Putamen (tissue), 1 donor: ENCODE measurements at places on chromosomes 1 and 21.
A peak's percentile ranks its signal among the peaks of the same experiment; 100 is the strongest.

- DNase-seq: no peak
Measured at GRCh38 chr21:39774227-39774626, 29.2 kb downstream of the IGSF5 start.

DNA sequence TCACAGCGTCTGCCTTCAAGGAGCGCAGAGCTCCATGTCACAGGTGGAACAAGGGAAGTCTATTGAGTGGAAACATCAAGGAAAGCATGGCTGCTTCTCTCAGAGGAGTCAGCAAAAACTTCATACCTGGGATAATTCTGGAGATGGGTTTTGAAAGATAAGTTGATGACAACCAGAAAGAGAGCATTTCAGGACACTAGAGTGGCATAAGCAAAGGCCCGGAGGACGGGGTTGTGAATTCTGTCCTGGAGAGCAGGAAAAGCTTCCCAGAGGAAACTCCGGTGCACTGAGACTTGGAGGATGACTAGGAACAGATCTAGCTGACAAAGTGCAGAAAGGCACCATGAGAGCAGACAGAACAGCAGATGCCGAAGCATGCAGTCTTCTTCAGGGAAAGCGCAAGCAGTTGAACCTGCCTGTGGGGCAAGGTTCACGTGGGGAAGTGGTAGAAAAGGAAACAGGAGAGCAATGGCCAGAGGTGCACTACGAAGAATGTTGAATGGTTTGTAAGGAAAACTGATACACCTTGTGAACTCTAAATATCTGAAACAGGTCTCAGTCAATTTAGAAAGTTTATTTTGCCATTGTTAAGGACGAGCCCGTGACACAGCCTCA lies 222.9 kb downstream of the PLPP3 start:
- no peak for DNase-seq

DNA sequence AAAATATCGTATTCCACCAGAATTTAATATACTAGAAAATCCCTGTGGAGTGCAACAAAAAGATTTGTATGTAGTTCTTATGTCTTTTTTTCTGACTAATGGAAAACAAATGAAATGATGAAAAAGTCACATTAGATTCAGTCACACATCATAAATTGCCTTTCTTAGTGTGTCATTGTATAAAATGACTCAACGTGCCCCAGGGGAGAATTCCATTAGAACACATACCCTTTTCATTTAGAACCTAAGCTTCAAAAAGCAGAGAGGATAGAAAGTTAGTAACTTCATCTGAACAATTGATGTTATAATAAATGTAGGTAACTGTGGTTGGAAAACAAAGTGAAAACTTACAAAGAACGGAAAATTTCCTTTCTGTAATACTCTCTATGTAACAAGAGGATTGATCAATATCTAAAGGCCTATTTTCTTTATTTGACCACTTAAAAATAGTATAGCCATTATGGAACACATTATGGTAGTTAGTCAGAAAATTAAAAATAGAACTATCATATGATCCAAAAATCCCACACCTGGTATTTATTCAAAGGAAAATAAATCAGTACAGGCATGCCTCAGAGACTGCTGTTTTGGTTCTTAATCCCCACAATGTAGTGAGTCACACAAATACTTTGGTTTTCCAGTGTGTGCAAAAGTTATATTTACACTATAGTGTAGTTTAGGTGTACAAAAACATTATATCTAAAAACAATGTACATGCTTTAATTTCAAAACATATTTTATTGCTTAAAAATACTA lies 1016.1 kb downstream of the KCNT2 start:
- no peak for DNase-seq

GRCh38 chr1:53543778-53544695 lies 84.8 kb downstream of the DMRTB1 start:
- DNase-seq: no peak

DNA sequence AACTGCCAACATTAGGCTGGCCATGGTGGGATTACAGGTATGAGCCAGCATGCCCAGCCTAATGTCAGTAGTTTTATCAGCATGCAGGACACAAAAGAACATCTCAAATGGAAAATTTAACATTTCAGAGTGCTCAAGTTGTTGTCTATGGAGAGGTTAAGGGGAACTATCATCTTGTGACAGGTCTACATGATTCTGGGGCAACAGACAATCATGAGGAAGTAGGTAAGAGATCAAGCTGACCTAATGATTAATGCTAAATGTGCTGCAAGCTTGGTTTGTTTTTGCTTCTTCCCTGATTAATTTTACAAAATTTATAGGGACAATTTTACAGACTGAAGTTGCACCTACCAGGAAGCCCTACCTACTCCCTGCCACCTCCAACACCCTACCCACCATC lies 36.6 kb downstream of the FMO4 start:
- DNase-seq: no peak

DNA sequence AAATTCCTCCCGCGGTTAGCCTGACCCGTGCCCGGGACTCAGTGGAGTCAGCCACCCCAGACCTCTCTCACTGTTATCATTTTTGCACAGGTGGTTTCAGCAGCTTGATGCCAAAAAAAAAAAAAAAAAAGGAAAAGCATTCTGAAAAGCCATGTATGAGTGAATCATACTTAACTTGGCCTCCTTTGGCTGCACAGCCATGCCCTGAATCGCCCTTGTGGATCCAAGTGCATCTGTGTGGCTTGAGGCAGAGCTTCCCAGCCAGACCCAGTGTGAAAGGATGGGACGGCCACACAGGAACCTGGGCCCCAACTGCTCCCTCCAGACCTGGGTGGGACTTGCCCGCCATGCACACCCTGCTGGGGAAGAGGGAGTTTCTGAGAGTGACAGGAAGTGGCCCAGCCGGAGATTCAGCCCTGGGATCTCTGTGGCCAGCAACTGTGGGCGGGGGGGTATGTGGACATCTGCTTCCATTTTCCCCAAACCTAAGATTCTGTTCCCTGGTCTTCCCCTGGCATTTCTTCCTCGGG lies 8.6 kb downstream of the YBEY start:
- DNase-seq: no peak

DNA sequence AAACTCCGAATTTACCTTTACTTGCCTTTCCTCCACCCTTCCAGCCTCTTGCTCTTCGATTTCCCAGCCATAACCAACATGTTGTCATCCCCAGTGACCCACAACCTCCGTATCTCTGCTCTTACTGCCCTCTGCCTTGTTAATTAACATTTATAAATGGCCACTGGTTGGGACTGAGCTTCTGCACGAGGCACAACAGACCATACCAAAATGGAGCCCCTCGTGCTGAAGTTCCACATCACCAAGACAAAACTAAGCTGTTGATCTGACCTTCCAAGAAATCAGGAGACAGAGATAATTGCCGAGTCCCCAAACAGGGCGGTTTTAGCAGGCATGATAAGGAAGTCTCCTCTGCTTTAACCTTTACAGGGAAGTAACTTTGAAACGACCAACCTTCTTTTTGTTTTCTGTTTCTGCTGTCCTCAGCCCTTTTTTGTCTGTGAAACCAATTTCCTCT lies 71.9 kb downstream of the NMNAT2 start:
- DNase-seq: no peak

DNA sequence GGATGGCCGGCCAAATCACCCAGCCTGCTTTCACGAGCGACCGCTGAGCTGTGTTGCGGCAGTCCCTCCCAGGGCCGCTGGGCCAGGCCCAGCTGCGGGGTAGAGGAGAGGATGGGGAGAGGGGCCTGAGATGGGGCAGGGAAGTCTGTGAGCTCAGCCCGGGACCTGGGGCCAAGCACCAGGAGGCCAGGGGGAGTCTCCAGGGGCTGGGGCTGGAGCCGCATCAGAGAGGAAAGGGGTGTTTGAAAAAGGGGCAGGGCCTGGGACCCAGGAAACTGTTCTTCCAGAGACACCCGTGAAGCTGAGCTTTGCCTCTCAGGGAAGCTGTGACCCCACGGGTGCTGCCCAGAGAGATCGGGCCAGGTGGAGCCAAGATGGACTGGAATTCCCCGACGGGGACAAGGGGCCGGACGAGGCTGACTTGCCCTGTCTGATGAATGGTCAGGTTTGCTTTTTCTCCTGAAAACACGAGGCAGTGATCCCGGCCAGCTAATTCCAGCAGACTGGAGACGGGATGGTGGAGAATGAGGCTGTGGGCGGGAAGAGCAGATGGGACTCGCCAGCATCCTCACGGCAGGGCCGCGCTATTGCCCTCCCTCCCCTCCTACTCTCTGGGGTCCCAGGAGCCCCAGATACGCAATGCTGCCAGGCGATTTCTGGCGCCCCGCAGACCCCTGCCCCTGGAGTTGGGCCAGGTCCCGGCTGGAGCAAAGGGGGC lies 40.3 kb upstream of the COL18A1 start:
- DNase-seq: no peak

DNA sequence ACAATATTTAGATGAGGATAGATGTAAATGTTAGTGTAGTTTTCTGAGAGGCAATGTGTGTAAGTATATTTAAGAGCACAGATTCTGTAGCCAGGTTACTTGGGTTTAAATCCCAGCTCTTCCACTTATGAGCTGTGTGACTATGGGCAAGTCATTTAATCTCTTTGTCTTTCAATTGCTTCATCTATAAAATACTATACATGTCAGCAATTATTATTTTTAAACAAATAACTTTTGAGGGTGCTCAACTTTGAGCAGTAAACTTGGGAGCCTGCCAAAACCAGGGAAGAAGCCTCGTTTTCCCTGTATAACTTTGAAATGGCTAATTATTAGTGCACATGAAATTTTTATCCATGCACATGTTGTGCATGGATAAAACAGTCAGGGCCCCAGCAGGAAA lies 222.8 kb downstream of the FOXD2 start:
- DNase-seq: no peak

DNA sequence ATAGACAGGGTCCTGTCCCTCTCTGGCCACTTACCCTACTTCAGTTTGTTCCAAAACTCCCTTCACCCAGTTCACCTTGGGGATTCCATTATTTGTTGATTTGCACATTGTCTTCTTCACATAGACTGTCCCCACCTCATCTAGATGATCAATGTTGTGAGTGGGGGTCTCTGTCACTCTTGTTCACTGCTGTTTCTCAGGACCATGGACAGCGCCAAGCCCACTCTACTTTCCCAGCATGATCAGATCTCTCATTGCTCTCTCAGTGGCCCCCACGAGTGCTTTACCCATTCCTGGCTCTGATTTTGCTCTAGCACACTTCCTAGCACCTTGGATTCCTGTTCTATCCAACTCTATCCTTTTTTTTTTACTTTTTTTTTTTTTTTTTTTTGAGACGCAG lies 45.4 kb upstream of the IGSF21 start:
- no peak for DNase-seq

GRCh38 chr1:74468982-74469603 lies 43.3 kb downstream of the LRRC53 start:
- peak; percentile 50 for DNase-seq

GRCh38 chr1:241934201-241934848 lies 23.2 kb upstream of the BECN2 start:
- DNase-seq: no peak

GRCh38 chr1:54221867-54222484 lies 22.0 kb downstream of the MRPL37 start:
- DNase-seq: no peak

- DNase-seq: no peak
Measured at GRCh38 chr1:4711416-4712275, 57.2 kb downstream of the AJAP1 start.

DNA sequence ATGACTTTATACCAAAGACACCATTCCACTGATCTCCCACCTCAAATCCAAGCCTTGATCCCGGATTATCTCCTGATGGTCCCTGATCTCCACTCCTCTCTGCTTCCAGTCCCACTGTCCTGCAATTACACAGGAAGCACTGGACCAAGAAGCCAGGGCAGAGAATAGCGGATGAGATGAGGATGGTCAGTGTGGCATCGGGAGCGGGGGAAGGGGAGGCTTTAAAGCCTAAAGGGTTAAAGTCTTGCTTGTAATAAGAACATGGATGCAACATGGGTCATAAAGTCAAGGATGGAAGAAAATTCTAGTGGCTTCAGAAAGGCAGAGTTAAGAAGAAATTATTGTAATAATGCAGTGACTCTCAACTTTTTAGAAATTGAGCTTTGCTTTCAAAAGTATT lies 364.0 kb upstream of the DUSP10 start:
- DNase-seq: no peak

GRCh38 chr1:148372731-148373130 lies 110.4 kb downstream of the PPIAL4G start:
- no peak for DNase-seq

DNA sequence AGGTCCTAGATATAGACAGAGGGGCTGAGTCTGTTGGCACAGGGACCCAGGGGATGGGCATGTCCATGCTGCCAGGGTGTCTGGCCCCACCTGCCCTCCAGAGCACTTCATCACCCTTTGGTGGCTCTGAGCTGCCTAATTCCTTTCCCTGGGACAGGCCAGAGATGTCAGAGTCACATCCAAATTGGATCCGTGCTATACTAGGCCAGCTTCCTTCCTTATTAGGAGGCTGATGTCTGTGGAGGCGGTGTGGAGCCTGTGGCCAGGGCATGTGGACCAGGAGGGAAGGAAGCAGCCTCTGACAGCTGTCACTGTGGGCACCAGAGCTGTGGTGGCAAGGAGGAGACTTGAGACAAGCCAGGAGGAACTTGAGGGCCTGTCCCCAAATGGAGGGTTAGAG lies 77.7 kb upstream of the TMEM51 start:
- no peak for DNase-seq

- no peak for DNase-seq
Measured at GRCh38 chr1:171247501-171247900, 793 bp upstream of the FMO1 start.

DNA sequence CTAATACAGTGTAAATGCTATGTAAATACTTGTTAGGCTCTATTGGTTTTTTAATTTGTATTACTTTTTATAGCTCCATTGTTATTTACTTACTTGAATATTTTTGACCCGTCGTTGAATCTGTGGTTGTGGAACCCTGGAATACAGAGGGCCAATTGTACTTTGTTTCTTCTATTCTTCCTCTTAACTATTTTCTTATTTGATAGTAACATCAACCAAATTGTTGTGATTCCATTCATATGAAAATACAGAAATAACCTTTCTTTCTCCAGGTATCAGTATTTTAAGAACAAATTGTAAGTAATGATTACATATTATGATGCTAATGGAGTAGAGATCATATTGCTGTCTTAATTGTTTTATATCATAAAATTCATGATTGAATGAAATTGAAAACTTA lies 73.7 kb downstream of the FNBP1L start:
- DNase-seq: no peak

DNA sequence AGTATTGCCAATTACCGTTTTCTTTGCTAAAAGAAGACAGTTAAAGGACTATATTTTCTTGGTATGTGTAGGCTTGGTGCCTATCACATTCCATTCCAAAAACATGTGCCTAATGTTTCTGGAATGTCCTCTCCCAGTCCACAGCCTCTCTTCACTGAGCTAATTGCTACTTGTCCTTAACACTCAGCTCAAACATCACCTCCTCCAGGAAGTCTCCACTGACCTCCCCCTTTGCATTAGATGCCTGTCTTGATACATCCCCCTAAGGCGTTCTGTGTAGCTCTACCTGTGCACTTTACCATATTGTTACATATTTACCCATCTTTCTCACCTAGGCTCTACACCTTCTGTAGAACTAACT lies 195.6 kb upstream of the CAMK1G start:
- no peak for DNase-seq

GRCh38 chr1:6666696-6667095 lies 34.9 kb downstream of the DNAJC11 start:
- no peak for DNase-seq
